Left forelimb (tissue), 1 donor: ENCODE measurements at places on chromosomes 2 and 18.

- no peak for DNase-seq
Measured at GRCh38 chr2:240340361-240340761, 95.1 kb upstream of the GPC1 start.

- DNase-seq, result no peak
Measured at GRCh38 chr2:144595279-144595678, 75.4 kb upstream of the ZEB2 start.

DNA sequence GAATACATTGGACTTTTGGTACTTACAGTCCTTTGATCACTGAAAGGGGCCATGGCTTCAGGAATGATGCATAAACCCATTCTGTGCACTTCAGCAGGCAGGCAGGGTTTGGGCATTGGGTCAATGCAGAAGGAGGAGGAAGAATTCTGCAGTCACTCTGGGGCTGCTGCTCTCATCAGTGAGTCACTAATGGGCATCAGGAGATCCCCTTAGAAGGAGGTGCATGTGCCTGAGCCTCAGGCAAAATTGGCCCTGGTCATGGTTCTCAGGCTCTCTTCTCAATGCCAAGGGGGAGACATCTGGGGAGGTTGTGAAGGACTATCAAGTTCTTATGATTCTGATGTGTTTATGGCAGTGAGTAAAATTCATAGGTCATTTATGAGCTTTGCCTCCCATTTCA is 52.0 kb upstream of the TNP1 start:
- no peak for DNase-seq

- no peak for DNase-seq
Measured at GRCh38 chr2:95530734-95531133, 46.2 kb upstream of the TRIM43B start.

DNA sequence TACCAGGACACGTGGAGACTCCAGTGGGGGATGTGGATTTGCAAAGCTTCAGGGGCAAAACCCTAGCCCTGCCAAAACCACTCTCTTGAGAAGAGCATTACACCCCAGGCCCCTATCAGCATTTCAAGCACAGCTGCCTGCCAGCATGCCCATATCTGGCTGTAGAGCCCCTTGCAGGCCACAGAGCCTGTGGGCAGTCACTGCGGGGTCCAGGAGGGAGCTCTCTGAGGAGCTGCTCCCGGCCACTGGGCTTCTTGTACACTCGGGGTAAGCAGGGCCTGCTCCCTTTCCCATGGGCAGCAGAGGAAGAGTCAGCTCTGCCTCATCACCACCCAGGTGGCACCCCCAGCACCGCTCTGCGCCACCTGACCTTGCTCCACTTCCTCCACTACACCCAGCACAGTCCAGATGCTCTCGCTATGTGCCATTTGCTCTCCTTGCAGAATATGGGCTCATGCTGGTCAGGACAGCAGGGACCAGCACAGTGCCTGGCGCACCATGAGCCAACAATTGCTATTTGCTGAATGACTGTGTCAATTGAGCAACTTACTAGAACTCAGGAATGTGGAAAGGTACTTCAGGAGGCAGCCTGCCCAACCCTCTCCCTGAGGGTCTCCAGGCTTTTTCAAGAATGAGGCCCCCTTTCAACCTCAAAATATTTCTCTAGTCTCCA is 7.4 kb downstream of the CHST10 start:
- peak; percentile 37 for DNase-seq

GRCh38 chr2:190352668-190353536 is 9.5 kb downstream of the INPP1 start:
- DNase-seq, result no peak

- no peak for DNase-seq
Measured at GRCh38 chr18:11998193-11998592, 16.9 kb downstream of the IMPA2 start.

DNA sequence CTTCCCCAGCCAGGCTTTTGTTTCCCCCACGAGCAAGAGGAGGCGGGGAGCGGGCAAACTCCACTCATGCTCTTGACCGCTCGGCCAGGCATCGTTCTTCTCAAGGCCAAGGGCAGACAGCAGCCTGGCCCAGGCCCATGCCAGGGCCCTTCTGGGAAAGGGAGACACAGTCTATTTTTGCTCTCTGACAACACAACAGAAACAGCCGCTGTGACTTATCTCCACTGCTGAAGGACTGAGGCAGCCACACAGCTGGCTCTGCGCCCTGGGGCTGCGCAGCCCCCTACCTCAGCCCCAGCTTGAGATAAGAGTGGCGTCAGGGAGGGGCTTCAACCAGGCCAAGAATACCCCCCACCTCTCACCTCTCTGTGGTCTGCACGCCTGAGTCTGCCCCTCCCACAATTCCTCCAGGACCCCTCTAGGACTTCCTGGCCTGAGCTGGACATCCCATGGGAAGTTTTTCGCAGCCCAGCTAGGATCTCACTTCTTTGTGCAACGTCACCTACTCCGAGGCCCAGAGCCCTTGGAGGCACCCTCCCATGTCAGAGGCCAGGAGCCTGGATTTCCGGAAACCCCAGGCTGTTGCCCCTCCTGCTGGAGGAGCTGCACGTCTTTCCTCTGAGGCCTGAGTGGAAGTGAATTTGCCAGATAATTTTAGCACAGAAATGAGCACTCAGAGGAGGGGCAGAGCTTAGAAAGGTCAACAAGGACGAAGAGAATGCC is 118.9 kb upstream of the OTOS start:
- DNase-seq, result no peak

- DNase-seq, result no peak
Measured at GRCh38 chr2:159140070-159140769, 146.3 kb downstream of the WDSUB1 start.

DNA sequence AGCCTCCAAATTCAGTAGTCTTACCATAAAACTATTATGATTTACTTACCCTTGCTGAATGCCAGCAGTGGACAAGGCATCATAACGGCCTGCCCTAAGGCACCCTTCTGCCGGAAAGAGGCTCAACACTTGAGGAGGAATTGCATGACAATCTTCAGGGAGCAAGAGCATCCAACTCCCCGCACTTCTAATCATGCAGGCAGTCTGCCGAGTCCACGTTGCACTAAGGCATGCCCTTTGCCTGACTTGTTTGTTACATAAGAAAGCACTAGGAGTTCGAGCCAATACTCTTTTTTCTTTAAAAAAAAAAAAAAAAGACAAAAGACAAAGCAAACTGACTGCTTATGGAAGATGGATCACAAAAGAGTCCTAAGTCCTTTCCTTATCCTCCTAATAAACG is 17.9 kb upstream of the SPTBN1 start:
- no peak for DNase-seq

- no peak for DNase-seq
Measured at GRCh38 chr2:234747833-234748559, 203.8 kb upstream of the SH3BP4 start.

DNA sequence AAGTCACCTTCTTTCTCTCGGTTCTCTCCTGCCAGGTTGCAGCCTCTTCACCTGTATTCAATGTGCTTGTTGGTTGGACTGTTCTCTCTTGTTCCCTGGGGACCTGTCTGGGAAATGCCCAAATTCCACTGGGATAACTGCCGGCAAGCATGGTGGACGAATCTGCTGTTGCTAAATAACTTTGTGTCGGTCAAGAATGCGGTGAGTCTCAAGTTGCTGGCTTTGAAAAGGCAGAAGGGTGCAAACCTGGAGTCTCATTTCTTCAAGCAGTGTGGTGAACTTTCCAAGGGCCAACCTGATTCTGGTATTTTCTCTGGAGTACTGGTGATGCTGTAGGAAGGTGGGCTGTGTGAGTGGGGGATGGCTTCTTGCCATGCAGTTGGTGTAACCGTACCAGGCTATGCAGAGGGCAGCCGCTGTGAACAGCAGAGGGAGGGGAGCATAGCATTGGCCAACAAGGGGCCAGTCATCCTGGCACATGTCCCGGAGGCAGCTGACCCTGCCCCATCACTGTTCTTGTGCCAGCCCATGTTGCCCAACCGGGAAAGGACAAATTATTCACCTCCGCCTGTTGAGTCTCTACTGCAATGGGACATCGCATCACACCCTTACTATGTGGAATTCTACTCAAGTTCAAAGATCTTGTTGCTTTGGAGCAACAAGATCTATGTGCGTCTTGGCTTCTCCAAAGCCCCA is 88.1 kb upstream of the SEC11C start:
- no peak for DNase-seq

GRCh38 chr2:199807966-199808365 is 43.0 kb downstream of the FTCDNL1 start:
- no peak for DNase-seq

DNA sequence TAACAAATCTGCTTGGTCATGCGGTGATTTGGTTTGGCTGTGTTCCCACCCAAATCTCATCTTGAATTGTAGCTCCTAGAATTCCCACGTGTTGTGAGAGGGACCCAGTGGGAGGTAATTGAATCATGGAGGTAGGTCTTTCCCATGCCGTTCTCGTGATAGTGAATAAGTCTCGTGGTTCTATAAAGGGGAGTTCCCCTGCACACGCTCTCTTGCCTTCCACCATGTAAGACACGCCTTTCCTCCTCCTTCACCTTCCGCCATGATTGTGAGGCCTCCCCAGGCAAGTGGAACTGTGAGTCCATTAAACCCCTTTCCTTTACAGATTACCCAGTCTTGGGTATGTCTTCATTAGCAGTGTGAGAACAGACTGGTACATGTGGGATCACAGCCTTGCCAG is 36.7 kb downstream of the TRABD2A start:
- peak; percentile 31 for DNase-seq

DNA sequence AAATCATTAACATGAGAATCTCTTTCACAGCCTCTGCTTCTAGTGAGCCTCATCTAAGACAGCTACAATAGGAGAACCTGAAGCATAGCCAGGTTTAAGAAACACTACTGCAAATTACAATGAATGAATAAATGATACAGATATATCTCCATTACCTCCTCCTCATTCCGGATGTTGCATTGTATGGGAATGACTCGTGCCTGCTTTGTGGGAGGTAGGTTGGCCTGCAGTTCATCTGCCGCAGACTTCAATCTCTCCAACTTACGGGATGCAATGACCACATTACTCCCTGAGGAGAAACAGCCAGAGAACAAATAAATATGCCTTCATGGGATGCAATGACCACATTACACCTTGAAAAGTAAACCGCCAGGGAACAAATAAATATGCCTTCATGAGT is 15.4 kb downstream of the PECR start:
- no peak for DNase-seq

DNA sequence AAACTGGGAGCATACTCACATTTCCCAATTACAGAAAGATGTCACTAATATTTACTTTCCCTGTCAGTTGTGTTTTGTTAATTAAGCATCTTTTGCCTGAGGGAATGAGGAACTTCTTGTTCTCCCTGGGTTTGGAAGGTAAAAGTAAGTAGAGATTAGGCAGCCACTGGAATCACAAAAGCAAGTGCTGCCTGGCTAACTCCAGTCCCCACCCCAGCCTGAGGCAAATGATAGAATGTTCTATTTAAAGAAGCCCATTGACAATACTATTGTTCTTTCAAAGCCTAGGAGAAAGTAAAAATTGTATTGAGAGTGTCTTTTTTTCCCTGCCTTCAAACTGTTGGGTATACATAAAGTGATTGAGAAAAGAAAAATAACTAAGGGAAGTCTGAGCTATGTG is 93.8 kb downstream of the MBD2 start:
- DNase-seq, result no peak
